ENCODE measurements at places on chromosomes 12 and 14.

DNA sequence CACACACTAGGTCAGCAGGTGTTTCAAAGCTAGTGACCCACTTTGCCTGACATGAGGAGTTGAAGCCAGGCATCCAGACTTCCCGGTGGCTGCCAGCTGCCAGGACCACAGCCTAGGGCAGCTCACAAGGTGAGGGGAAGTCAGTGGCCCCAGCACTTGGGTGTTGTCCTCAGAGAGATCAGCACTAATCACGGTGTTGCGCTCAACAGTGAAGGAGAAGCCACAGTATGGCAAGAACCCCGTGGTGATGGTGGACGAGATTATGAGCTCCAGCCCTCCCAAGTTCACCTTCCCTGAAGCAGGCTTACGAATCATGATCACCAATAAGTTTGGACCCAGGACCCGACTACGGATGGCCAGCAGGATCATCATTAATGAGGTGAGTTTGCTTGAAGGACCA lies 59.9 kb upstream of the RIN3 start:
- no peak for DNase-seq

- DNase-seq: no peak
These were observed 50.1 kb downstream of the CCDC88C start for GRCh38 chr14:91367173-91368171.

DNA sequence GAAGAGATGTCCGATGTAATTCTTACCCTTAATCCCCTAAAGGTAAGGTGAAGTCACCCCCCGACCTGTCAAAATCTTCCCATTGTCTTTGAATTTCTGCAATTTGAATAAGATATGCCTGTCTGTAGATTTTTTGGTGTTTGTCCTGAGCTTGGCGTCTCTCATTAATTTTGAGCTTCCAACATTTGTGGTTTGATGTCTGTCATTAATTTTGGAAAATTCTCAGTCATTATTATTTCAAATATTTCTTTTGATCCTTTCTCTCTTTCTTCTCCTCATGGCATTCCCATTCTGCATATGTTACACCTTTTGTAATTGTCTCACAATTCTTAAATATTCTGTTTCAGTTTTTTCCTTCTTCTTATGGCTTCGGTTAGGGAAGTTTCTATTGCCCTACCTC lies 60.1 kb downstream of the EPS8 start:
- DNase-seq: no peak

DNA sequence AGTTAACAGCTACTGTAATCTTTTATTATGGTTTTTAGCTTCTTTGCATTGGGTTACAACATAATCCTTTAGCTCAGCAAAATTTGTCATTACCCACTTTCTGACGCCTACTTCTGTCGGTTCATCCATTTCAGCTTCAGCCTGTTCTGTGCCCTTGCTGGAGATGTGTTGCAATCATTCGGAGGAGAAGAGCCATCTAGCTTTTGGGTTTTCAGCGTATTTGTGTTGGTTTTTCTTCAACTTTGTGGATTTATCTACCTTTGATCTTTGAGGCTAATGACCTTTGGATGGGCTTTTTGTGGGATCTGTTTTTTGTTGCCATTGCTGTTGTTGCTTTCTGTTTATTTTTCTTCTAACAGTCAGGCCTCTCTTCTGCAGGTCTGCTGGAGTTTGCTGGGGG lies 69.2 kb upstream of the ATXN7L3B start:
- no peak for DNase-seq
